ENCODE measurements at places on chromosomes 7 and 10. TPM values are rescaled to one million over a fixed set of nuclear protein-coding genes. Genes with fewer than 3 reads are reported as not detected.

The ASB10 gene
- not detected for total RNA-seq

The LRRD1 gene
- not detected for total RNA-seq

- no peak for DNase-seq
- peaks cover 5% of the 10 kb centered on the region for H3K27me3 ChIP-seq
- H3K4me1 ChIP-seq: no peaks in the 10 kb centered on the region
- no peak overlapping the region for H3K27ac ChIP-seq
Measured at GRCh38 chr10:14491811-14492210, 161.1 kb upstream of the FRMD4A start.

DNA sequence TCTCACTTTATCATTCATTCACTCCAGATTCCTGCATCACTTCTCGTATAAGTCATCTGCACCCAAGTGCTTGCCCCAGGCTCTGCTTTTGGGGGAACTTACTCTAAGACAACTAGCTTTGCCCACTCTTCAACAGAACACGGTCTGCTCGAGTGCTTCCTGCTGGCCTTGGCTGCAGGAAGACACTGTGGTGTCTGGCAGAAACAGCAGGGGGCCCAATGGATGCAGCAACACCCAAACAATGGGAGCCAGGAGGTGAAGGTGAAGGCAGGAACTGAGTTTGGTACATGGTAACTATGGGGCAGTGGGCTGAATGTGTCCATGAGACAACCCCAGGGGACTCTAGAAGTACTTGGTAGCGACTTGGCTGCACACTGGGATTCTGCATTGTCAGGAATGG lies 344.0 kb downstream of the REEP3 start:
- H3K36me3 ChIP-seq: no peaks in the 10 kb centered on the region
- no peak overlapping the region for H3K27ac ChIP-seq
- H3K27me3 ChIP-seq: peaks cover 16% of the 10 kb centered on the region
- no peaks in the 10 kb centered on the region for H3K4me1 ChIP-seq

DNA sequence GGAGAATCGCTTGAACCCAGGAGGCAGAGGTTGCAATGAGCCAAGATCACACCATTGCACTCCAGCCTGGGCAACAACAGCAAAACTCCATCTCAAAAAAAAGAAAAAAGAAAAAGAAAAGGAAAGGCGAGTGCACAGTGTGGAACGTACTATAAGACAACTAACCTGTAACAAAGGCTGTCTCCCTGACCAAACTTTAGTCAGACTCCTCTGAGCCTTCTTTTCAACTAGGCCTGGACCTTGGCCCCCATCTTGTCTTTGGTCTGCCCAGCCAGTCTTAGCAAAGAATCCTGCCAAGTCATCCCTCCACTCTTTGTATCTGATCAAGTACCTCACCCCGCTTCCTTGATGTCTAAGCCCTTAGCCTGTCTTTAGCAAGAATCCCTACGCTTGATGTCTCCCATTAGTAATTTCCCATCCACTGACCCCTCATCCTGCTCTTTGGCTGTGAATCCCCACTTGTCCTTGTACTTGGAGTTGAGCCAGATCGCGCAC lies 68.9 kb upstream of the KDM7A start:
- no peak for DNase-seq
- H3K27ac ChIP-seq: no peak overlapping the region
- no peaks in the 10 kb centered on the region for H3K36me3 ChIP-seq
- no peak overlapping the region for H3K4me3 ChIP-seq

- no peaks in the 10 kb centered on the region for H3K27me3 ChIP-seq
- no peak overlapping the region for H3K4me3 ChIP-seq
- H3K27ac ChIP-seq: no peak overlapping the region
- no peaks in the 10 kb centered on the region for H3K4me1 ChIP-seq
- H3K36me3 ChIP-seq: no peaks in the 10 kb centered on the region
Measured at GRCh38 chr10:114874827-114875411, 53.3 kb downstream of the FHIP2A start.

DNA sequence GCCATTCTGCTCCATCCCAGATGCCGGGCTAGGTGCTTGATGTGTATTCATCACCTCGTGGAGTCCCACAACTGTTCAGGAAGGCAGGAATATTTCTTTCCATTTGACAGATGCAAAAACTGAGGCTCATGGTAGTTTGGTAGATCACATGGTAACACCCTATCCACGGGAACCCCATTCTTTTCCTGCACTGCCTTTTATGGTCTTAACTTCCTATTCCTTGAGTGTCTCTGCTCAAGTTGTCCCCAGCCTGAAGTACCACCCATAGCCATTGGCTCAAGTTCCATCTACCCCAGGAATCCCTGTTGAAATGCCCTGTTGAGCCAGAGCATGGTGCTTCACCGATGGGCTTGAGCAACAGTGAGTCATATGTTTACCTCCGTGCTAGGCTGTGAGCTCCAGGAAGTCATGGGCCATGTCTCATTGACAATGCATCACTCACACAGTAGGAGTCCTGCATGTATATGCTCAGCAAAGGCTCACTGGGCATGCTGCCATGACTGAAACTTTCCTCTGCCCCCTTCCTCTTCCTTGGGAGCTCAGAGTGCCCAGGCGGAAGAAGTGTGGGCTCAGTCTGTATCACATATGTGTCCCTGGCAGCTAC lies 71.7 kb upstream of the ADAM12 start:
- H3K27ac ChIP-seq: no peak overlapping the region
- H3K4me3 ChIP-seq: no peak overlapping the region
- DNase-seq: no peak
- no peaks in the 10 kb centered on the region for H3K36me3 ChIP-seq
- H3K4me1 ChIP-seq: no peaks in the 10 kb centered on the region
- H3K27me3 ChIP-seq: no peaks in the 10 kb centered on the region

DNA sequence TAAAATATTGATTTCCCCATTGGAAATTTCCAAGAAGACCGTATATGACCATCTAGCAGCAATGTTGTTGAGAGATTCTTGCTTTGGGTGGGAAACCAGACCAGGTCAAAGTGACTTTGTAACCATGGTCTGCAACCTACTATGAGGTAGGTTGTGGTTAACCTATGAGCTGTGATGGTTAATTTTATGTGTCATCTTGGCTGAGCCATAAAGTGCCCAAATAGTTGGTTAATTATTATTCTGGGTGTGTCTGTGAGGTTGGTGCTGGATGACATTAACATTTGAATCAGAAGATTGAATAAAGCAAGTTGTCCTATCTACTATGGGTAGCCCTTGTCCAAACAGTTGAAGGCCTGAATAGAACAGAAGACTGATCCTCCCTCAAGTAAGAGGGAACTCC lies 18.3 kb upstream of the RALA start:
- H3K4me3 ChIP-seq: no peak overlapping the region
- H3K36me3 ChIP-seq: no peaks in the 10 kb centered on the region
- no peaks in the 10 kb centered on the region for H3K27me3 ChIP-seq
- no peak for DNase-seq
- no peaks in the 10 kb centered on the region for H3K4me1 ChIP-seq
